ENCODE measurements at places on chromosomes 3 and 15.
A peak's percentile ranks its signal among the peaks of the same experiment; 100 is the strongest.

DNA sequence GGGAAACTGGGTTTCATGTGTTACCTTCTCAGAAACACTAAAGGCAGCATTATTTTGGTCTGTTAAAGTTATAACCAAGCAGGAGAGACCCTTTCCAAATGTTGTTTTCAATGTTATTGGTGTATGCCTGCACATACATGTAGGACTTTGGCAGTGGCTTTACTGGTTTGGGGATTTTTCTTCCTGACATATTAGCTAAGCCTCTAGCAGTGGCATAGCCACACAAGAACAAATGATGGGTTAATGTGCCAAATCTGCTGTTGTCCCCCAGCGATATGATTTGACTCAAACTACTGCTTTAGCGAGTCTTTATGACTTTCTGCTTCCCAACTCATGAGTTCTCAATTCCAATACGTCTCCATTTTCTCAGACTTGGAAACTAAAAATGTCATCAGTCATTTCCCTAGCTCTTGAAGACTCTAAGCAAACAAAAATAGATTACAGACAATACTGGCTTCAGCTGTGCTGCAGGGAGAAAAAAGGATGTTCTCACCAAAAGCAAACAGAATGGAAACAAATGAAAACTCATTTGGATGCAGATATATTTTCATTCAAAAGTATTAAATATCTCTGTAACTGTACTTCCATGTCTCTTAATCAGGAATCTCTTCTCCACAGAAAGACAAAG lies 29.6 kb downstream of the TPM1 start:
- DNase-seq = no peak

DNA sequence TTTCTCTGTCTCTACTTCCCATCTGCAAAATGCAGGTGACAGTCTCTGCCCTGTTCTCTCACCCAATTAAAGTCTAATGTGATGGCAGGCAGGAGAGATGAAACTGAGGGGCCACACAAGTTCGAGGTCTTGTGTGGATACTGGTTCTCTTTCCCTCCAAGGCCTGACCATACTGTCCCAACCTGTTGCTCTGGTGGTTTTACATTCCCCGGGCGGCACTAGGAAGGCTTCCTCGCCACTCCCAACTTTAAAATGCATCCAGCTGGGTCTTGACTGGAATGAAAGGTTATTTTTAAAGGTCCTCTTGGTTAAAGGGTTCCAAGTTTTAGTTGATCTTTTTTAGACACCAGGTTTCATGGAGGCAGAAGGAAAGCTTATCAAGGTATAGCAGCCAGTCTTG lies 37.2 kb downstream of the WHAMM start:
- peak; percentile 31 for DNase-seq

DNA sequence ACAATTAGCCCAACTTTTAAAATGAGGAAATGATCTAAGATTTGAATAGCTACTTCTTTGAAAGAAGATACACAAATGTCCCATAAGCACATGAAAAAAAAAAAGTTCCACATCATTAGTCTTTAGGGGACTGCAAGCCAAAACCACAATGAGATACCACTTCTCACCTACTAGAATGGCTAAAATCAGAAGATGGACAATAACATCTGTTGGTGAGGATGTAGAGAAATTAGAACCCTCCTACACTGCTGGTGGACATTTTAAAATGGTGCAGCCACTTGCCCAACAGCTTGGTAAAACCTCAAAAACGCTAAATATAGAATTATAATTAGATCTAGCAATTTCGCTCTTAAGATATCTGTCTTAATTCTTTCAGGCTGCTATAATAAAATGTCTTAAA lies 77.1 kb downstream of the MEX3B start:
- DNase-seq = no peak

DNA sequence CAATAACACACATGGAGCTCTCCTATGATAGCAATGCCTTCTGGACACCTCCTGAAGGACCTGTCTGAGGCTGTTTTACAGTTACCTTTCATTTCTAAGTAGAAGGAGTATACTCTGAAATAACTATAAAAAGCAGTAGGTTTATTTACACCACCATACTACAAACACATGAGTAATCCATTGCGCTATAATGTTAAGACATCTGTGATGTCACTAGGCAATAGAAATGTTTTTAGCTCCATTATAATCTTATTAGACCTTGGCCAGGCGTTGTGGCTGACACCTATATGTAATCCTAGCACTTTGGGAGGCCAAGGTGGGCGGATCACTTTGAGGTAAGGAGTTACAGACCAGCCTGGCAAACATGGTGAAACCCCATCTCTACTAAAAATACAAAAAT lies 24.7 kb downstream of the PXK start:
- DNase-seq = no peak

GRCh38 chr3:15426579-15427118 lies 695 bp downstream of the METTL6 start:
- DNase-seq = no peak

DNA sequence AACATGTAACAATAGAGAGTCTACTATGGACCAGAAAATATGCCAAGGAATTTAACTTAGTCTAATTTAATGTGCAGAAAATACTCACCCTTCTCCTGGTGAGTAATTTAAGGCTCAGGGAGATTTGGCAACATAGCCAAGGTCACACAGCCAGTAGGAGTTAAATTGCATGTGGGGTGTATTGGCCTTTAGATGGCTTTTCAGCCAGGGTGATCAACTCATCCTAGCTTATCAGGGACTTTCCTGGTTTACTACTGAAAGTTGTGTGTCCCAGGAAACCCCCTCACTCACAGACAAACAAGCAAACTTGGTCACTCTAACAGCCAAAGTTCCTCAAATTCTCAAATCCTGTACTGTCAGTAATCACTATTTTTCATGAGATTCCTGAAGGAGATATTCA lies 2.6 kb upstream of the SLC9A9 start:
- no peak for DNase-seq

- DNase-seq = no peak
Observed at GRCh38 chr3:12914088-12914487, 72.7 kb upstream of the RPL32 start.

DNA sequence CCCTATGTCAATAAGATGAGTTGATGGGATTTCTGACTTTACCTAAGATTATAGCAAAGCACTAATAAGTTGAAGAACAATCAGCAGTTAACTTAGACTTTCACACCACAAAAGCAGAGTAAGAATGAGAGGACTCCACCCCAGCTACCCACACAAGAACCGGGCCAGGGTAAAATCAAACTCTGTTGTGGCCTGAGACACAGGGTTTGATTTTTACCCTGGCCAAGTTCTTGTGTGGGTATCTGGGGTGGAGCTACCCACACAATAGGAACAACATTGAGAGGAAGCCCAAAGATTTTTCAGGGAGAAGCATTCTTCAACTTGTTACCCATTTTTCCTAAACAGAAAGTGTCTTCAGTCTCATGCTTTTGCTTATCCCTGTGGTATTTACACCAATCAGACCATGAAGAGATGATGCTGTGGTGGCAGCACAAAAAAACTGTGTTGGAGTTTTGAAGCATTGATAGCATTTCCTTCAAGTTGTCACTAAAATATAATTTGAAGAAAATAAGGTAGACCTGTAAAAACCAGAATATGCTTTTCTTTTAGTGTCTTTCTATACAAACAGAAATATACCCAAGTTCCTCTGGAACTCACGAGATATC lies 25.6 kb downstream of the CPOX start:
- no peak for DNase-seq

DNA sequence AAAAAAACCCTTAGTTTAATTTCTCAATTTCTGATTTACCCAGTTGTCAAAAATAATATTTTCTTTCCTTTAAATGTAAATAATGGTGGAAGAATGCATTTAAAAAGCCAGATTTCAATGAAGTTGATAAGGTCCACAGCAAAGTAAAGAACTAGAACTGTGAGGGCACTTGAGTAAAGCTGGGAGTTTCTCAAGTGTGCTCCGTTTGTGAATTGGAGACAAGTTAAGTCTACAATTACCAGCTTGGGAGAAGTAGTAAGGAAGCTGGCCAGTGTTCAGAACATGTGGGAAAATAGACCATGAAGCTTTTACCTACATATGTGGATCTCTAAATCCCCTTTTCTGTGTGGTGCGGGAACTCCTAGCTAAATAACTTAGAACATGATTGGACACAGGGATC lies 239.4 kb downstream of the OXSM start:
- no peak for DNase-seq

DNA sequence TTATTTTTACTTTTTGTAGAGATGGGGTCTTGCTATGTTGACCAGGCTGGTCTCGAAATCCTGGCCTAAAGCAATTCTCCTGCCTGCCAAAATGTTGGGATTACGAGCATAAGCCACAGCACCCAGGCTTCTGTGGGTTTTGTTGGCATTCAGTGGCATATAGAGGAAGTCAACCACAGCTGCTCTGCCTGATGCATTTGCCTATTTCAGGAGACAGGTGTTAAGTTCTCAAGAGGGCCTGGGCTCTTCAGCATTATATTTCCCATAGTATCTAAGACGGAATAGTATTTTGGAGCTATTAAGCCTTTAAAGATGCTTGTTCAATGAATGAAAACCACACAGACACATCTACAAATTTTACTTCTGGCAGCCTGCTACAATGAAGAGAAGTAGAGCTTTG lies 73.5 kb upstream of the CSPG5 start:
- no peak for DNase-seq

DNA sequence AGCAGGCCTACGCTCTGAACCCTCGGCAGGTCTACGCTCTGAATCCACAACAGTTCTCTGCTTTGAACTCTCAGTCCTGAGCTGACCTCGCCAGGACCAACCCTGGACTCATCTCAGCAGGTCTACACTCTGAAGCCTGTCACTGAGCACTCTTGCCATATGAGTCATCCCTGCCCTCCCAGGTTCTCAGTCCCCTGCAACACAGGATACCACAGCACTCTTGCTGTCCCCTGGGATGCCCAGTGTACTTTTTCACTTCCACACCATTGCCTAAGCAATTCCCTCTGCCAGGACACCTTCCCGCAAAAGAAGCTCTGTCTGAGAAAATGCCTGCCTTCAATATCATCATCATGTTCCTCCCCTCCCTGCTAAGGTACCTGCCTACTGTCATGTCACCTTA lies 42.0 kb downstream of the NUP210 start:
- DNase-seq = no peak

GRCh38 chr3:196192524-196193051 lies 18.6 kb downstream of the ZDHHC19 start:
- DNase-seq = peak; percentile 80

GRCh38 chr3:126287536-126288241 lies 69.5 kb downstream of the KLF15 start:
- DNase-seq = no peak

- peak; percentile 8 for DNase-seq
Observed at GRCh38 chr3:151011427-151011826, 38.9 kb upstream of the CLRN1 start.

DNA sequence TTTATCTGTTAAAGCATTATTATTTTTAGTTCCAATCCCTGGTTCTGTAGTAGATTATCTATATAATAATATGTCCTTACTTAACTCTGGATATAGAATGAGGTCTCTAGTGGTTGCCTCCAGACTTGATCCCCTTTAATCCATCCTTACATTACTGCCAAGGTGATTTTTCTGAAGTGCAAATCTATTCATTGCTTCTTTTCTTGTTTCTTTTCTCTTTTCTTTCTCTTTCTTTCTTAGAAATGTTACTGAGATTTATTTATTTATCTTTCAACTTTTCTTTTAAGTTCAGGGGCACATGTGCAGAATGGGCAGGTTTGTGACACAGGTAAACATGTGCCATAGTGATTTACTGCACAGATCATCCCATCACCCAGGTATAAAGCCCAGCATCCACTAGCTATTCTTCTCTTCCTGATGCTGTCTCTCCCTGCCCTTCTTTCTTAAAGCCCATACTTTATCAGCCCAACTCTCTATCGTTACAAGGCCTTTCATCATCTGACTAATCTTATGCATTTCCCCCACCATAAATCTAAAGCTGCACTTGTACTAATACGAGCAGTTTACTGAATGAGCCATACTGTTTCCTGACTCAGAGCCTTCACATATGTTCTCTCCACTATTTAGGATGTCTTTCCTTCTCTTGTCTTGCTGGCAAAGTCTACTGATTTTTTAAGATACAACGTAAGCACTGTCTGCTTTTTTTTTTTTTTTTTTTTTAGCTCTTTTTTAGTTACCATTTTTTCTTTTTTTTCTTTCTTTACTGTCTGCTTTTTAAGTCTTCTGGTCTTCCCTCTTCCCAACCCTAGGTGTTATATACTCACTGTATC lies 4.6 kb downstream of the GLCE start:
- DNase-seq = no peak
